Endothelial cell (in vitro differentiated cells): ENCODE measurements at places on chromosomes 1 and 21. TPM values are rescaled to one million over a fixed set of nuclear protein-coding genes. Genes with fewer than 3 reads are reported as not detected.

Gene LAMTOR2
- total RNA-seq = 82.4 TPM

Gene RGS8
- total RNA-seq = not detected

Gene OR2T29
- not detected for total RNA-seq

DNA sequence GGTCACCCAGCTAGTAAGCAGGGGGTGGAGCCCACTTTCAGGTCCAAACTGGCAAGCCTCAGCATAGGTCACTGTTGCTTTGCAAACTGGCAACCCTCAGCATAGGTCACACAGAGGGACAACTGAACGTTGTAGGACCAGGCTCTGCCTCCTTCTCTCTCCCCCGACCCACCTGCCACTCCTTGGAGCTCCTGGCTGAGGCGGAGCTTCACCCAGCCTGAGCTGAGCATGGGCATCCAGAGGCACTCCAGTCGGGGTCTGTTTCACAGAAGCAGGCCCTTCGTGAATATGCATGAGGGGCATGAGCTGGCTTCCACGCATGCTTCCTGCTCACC lies 24.2 kb downstream of the CAPZB start:
- DNase-seq = no peak

DNA sequence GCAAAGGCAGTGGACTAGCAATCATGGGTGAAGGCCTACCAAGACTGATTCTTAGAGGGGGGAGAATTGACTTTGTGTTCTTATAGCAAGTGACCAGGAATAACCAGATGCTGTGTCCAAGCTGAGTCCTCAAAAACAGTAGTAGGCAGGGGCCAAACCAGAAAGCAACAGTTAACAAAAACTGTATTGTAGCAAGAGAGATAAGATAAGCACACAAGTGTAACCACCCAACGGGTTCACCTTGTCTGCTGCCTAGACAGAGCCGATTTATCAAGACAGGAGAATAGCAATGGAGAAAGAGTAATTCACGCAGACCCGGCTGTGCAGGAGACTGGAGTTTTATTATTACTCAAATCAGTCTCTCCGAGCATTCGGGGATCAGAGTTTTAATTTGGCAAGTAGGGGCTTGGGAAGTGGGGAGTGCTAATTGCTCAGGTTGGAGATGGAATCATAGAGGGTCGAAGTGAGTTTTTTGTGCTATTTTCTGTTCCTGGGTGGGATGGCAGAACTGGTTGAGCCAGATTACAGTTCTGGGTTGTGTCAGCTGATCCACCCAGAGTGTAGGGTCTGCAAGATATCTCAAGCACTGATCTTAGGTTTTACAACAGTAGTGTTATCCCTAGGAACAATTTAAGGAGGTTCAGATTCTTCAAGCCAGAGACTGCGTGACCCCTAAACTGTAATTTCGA lies 8.3 kb upstream of the CSRP1 start:
- DNase-seq = no peak

DNA sequence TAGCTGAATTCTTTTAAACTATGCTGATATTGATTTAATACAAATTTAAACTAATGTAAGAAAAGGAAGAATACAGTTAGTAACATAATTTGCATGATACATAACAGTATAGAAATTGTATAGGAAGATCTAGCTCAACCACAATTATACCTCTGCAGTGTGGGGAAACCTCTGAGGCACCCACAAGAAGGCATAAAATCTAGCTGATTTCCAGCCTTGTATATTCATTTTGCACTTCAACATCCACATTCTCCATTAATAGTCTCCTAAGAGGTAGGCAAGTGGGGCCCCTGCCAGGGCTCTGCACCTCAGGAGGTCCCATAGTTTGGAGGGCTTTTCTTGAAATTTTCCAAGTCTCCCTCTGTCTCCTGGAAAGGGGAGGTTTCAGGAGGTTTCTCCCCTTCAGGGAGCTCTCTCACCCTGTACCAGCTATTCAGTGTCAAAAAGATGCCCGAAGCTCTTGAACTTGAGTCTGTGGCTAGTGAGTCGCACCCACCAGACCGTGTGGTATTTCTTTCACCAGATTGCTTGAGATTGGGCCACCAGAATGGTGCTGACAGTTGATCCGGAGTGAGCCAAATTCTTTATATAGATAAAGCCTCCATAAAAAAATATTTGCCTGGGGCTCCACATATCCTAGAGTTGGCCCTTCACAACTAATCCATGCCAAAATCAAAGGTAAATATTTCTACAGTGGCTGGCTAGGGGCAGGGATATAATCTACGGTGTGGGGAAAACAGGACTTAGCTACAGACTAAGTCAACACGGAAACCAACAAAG lies 108.2 kb downstream of the TIAM1 start:
- DNase-seq = no peak

- no peak for DNase-seq
Measured at GRCh38 chr1:2574350-2574749, 12.2 kb upstream of the PRXL2B start.

DNA sequence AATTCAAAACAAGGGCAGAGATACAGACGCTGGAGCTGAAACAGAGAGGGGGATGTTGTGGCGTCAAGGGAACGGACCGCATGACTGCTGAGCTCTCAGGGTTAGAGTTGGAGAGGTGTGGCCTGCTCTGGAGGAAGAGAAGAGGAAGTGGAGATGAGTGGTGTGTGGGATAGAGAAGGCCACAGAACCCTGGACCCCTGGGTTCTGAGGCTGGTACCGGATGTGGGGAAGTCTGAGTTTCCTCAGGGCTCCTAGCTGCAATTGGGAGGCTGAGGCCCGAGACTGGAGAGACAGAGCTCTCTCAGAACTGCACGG lies 1.8 kb downstream of the BCAN start:
- no peak for DNase-seq

DNA sequence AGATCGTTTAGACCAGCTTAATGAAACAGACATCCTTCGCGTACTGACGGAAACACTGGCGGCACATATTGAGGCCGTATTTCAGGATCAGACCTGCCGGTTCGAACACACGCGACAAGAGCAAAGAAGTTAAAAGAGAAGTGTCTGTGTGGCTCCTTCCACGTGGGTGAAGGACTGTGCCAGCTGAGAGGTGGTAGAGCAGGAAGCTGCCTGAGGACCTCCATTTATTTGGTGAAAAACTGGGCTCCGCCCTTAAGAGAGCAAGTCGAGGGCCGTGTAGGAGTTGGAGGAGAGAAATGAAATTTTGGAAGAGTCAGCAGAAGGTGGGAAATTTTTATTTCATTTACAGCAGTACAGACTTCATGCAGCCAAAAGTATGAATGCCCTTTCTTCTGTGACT lies 38.8 kb upstream of the ADORA3 start:
- no peak for DNase-seq

- no peak for DNase-seq
Measured at GRCh38 chr1:11918799-11919519, 7.3 kb downstream of the KIAA2013 start.

DNA sequence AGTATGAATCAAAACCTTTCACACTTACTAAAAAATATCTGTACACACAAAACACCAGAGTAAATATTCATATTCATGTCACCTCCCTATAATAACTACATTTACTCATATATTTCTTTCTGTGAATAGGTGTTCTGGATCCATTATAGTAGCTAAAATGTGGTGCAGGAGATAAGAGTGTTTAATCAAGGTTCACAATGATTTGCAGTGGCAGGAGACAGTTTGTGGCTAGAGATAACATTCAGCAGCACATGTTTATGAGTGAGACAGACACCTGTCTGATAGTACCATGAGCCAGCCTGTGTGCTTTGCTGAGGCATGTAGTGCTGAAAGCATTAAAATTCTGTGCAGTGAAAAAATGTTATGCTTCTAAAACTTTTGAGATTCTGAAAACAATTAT lies 410.3 kb downstream of the SRGAP2C start:
- DNase-seq = no peak

- DNase-seq = no peak
Measured at GRCh38 chr1:112454316-112454715, 54.4 kb upstream of the WNT2B start.

DNA sequence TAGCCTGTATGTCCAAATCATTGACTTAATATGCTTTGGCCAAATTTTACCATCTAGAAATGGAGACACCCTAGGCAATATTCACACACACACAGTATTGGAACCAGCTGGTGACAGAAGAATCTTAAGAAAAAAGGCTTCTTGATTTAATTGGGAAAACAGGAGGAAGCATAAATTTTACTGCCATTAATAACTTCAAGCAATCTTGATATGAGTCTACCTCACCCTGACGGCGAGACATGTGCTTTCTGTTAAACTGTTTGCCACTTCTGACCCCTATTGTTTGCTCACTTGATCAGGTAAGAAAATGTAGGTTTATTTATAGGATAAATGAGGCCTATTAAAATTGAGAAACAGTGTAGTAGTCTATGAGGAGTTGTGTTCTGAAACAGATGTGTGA lies 73.2 kb downstream of the KIFAP3 start:
- no peak for DNase-seq
